ENCODE measurements at places on chromosomes 4 and X.

- no peak for DNase-seq
Measured at GRCh38 chrX:44451056-44451455, 91.6 kb downstream of the FUNDC1 start.

DNA sequence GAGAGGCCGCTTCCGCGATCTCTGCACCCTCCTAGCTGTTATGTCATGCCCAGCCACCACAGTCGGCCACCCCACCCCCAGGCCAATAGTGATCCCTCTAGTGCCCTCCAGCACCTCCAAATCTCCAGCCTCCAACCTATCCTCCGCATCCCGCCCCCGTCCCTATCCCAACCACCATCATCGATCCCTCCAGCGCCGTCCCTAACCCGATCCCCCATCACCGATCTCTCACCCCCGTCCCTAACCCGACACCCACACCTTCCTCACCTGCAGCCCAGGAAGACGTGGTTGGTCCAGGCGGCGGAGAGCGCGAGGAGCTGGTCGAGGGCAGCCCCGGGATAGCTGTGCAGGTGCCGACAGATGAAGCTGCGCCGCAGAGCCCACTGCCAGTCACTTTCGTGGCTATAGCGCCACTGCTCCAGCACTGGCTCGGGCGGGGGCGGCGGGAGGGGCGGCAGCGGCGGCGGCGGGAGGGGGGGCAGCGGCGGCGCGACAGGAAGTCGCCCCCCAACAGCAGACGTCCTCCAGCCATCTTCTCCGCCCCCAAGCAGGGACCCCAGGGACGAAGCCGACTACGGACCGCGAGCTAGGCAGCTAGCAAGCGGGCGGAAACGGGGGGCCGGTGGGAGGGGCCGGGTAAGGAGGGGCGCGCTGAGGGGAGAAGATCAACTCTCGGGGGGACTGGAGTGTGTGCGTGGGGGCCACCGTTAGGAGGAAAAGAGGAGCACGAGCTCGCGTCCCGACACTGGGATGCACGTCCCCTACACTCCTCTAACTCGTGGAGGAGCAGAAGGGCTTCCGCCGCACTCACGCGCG is 552 bp downstream of the NKRF start:
- peak; percentile 2 for DNase-seq

- DNase-seq, result no peak
Measured at GRCh38 chrX:85303544-85303943, 59.8 kb downstream of the ZNF711 start.

- peak; percentile 83 for DNase-seq
Measured at GRCh38 chr4:148162991-148163390, 279.2 kb downstream of the NR3C2 start.

GRCh38 chr4:99507762-99508161 is 3.1 kb upstream of the C4orf17 start:
- DNase-seq, result no peak

DNA sequence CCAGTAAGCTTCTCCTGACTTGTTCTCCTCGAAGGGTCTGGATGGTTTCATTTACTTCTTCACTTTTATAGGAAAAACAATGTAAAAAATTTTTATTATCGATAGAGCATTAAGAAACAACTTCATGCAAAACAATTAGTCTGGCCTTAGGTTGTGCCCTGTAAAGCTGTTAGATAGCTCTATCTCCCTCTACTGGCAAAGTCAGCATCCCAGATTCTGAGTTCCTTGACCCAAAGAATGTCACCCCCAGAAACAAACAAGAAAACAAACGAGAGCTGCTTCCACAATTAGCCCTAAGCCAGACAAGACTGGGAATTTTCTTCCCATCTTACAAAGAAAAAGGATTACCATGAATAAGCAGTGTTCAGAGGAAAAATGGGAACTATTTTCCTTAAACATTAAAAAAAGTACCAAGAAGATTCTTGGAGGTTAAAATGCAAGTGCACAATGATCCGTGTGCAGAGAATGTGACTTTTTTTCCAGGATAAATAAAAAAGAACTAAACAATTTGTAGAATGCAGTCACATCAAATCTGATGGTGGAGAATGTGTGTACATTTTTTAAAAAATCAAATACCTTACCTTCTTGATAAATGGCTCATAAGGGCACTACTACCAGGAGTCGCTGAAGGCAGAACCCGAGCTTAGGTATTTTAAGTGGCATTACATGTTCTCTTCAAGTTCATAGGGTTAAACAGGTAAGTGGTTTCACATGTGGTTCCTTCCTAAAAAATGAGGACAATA is 293.2 kb downstream of the FBXO8 start:
- DNase-seq, result peak; percentile 79

DNA sequence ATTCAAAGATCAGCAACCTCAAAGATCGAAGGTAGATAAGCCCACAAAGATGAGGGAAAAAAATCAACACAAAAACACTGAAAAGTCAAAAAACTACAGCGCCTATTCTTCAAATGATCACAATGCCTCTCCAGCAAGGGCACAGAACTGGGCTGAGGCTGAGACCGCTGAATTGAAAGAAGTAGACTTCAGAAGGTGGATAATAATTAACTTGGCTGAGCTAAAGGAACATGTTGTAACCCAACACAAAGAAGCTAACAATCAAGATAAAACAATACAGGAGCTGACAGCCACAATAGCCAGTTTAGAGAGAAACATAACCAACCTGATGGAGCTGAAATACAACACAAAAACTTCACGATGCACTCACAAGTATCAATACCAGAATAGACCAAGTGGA is 231.1 kb downstream of the STPG2 start:
- no peak for DNase-seq

DNA sequence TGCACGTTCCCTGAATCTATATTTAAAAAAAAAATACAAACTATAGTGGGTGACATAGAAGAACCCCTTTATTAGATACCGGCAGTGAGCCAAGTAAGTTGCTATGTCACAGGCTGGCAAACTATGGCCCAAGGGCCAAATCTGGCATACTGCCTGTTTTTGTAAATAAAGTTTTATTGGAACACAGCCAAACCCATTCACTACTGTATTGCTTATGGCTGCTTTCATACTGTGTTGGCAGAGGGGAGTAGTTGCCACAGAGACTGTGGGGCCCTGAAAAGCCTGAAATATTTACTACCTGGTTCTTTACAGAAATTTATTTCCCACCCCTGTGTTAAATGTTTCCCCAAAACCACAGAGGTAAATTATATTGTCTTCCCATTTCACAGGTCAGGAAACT is 71.2 kb upstream of the EGFL6 start:
- DNase-seq, result no peak

DNA sequence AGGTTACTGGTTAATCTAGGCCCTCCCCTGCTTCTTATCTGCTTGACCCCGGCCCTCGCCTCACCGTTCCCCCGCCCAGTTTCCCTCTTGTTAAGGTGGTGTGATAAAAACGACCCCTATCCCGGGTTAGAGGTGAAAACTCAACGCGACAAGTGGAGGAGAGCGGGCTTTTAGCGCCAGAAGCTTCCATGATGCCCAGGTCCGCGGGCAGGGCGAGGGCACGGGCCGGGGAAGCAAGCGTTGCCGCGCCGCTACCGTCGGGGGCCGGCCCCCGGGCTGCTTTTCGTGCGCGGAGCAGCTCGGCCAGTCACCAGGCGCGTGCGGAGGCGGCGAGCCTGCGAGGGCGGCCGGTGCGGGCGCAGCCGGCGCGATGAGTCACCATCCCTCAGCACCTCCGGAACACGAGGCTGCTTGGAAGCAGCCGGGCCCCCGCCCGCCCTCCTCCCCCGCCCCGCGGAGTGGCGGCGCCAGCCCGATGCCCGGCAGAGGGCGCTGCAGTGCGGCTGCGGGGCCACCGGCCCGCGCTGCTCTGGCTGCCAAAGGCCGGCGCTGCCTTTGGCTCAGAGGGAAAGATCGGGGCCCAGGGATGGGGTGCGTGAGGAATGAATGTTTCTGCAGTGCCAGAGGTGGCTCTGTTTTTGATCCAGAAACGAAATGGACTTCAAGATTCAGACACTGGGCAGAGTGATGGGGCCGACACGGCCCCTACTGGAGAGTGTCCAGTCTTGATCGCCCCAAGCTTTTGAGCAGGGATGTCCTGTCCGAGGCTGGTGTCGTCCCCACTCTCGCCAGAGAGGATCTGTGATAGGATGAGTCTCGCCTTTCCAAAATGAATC is 107.8 kb downstream of the NHSL2 start:
- DNase-seq, result peak; percentile 88

- DNase-seq, result no peak
Measured at GRCh38 chr4:138494931-138495330, 252.8 kb upstream of the SLC7A11 start.

DNA sequence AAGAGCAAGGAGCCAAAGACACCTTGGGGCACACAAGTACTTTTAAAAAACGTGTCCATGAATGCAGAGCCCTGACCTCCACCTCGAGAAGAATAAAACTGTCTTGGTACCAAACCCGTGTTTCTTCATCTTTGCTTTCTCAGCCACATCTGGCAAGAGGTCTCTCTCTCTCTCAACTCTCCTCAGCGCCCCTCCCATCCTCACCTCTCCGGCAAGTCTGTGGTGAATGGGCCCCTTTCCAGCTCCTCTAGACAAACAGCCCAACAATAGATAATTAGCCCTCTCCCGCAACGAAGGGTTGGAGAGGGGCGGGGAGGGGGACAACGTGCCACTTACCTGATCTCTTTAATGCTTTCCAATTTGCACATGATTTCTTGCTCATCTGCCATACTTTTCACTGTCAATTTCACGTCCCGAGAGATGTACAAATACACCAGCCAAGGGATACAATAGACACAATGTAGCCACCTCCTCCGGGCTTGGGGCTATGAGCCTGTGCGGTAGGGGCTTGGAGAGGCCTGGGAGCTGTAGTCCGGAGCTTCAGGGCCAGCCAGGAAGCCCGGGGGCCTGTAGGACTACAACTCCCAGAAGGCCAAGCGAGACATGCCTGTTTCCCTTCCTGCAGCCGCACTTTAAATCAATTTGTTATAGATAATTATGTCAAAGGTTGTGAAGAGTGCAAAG is at the start of gene ZC4H2:
TSS of gene ZC4H2 (minus strand) at position 462 of the 684 bp plus-strand sequence. CDS start at position 389, 73 bp downstream.
- peak; percentile 78 for DNase-seq

DNA sequence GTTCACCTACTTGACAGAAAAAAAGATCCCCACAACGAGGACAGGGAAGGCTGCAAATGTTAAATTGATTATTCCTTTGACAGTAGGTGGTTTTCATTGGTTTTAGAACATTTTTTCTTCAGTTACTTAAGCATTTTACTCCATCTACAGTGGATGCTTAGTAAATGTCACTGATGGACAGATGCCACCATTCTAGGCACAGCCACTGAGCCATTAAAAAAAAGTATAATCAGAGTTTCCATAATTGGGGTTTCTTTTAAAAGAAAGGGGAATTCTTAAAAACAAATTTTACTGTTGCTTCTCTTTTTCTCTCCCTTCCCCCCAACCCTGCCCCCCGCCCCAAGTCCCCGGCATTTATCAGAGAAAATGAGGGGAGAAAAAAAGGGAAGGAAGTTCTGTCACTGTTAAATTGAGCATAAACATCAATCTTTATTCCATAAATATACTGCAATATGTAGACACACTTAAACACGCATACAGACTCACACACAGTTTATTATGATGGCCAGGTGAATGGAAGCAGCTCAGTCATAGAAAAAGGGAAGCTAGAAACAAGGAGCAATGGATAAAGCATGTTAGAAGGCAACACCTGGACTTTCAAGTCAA is 79.7 kb upstream of the PRPS2 start:
- DNase-seq, result no peak

DNA sequence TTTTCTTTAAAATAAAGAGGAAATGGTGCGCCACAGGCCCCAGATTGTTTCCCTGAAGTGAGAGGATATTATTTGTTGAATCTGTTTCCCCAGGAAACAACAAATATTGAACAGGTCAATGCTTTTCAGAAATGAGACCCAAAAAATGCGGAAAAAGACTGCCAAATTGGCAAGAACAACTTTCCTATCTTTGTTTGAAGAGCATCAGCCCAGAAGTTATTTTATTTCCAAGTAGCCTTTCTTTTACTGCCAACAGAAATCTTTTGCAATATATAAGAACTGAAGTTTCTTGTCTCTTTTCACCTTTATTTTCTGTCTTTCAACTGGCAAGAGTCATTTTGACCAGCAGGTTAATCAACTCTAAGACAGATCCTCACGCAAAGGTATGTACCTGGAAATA is at the start of gene SMR3A:
TSS of gene SMR3A (plus strand) at position 301 of the 400 bp plus-strand sequence. CDS start 1,356 bp downstream, outside the sequence.
- DNase-seq, result no peak

DNA sequence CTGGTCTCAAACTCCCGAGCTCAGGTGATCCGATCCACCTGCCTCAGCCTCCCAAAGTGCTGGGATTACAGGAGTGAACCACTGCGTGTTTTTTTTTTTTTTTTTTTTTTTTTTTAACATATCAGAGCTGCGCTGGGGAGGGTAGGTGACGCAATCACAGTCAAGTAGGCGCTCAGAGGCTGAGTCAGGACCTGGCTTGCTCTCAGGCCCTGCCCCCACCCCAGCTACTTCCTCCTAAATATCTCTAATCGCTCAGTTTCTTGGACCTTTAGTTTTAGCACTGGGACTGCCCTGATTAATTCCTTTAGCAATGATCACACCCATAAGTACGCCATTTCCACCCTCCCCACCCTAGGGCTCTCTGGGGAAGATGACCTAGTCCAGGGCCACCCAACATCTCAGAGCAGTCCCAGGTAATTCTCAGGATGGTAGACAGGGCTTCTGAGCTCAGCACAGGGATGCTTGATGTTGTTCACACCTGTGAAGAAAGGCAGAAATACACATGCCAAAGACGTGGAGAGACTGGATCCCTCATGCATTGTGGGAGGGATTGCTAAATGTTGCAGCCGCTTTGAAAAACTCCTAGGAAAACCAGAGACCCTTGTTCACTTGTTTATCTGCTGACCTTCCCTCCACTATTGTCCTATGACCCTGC is 50.2 kb downstream of the DDX3X start:
- DNase-seq, result peak; percentile 1

DNA sequence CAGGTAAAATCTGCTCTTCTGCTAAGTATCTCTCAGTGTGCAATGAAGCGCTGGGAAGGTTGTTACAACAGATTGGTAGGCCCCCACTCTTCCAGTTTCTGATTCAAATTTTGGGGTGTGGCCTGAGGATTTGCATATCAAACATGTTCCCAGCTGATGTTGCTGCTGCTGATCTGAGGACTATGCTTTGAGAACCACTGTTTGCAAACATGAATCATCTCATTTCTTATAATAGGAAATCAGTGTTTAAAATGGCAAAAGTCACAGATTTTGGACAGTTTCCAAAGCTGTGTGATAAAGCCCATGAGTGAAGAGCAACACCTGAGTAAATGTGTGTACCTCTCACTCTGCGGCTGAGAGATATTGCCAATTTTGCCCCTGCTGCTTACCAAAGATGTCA is 36.2 kb upstream of the NDNF start:
- no peak for DNase-seq

GRCh38 chr4:182240161-182241130 is 2.8 kb upstream of the TENM3 start:
- DNase-seq, result peak; percentile 98

DNA sequence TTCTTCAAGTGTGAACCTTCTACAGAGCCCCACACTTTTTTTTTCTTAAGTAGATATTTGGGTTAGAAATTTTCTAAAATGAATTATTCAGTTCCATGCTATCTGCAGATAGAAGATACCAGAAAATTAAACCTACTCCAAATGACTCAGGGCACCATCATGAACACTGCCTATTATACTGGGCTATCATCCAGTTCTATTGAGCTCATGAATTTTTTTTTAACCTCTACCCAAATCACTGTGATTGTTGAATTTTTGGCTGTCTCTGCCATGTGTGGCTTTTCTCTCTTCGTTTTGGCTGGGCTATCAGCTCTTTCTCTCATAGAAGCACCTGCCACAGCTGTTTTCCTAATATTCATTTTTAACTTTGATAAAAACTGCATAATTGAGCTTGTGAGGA is 31.0 kb upstream of the SLC34A2 start:
- no peak for DNase-seq

Data from umbilical cord (tissue), 2 donors.